ENCODE measurements at places on chromosomes 4 and X.

- peak; percentile 33 for DNase-seq
Observed at GRCh38 chr4:99763635-99764101, 53.0 kb upstream of the DAPP1 start.

DNA sequence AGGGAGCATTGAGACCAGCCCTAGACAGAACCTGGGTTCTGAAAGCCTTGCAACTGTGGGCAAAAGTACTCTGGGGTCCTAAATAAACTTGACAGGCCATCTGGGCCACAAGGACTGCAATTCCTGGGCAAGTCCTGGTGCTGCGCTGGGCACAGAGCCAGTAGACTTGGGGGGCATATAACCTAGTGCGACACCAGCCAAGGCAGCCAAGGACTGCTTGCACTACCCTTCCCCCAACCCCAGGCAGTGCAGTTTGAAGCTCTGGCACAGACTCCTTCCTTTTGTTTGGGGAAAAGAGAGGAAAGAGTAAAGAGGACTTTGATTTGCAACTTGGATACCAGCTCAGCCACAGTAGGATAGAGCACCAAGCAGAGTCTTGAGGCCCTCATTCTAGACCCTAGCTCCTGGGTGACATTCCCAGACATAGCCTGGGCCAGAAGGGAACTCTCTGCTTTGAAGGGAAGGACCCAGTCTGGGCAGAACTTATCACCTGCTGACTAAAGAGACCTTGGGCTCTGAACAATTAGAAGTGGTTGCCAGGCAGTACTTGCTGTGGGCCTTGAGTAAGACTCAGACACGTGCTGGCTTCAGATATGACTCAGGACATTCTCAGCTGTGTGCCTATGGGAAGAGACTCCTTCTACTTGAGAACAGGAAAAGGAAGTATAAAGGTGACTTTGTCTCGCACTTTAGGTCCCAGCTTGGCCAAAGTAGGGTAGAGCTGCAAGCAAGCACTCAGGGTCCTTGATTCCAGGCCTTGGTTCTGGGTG, 522.8 kb downstream of the GLUD2 start:
- no peak for DNase-seq

DNA sequence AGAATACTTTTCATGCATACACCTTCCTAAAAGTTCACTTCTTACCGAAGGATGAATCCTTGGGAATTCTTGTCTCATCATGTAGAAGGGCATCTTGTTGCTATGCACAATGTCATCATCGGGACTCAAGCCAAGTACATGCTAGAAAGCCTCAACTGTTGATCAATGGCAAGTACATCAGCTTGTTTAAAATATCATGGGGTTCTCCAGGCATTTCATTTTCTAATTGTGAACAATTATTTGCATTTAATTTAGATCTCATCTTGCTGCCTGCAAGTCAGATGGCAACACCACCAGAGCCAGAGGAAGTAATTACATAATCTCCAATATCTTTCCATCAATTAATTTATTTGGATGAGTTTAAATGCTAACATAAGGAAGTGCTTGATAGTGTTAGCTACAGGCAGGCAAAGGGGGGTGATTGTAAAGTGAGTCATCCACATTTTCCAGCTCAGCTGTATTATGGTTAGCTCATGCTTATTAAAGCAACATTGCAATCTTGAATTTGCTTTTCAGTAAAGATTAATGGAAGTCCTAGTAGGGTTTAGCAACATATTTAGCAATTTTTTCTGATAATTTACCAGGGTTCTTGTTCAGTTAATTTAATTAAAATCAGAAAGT, 356.5 kb downstream of the CBLL2 start:
- DNase-seq = no peak

DNA sequence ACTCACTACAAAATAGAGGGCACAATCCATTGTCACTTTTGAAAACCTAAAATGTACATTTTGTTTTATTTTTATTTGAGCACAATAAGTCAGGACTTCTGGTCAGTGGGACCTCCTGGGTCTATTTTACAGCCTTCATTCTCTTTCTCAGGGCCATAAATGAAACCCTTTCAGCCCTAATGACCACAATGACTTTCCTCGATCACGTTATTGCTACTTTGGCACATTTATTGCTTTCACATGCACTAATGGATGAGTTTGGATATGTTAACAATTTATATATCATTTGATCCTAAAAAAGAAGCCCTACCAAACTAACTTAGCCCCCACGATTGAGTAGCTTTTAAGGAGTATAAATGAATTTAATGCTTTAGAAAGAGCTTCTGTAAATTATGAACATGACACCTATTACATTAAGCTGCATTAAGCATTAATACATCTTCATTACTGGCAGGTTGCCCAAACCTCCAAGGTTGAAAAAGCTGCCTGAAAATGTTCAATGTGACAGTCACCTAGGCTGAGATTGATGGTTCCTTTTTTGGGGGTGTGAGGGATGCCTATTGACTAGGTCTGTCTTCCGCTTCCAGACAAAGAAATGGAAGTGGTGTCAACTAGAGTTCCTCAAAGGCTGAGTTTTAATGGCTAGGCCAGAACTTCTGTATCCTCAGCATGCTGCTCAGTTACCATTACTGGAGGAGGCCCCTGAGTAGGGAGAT, 296.4 kb downstream of the GPAT3 start:
- DNase-seq = no peak

GRCh38 chr4:16023776-16024408, 59.9 kb downstream of the PROM1 start:
- DNase-seq = peak; percentile 46

Data from T-helper 1 cell (primary cell).